ENCODE measurements at places on chromosomes 6 and 20.

- DNase-seq, result no peak
These were observed 57.1 kb upstream of the CEP162 start for GRCh38 chr6:84284428-84285049.

GRCh38 chr20:36744764-36745191 is 1.1 kb downstream of the NDRG3 start:
- peak; percentile 21 for DNase-seq

- DNase-seq, result no peak
These were observed 51.7 kb downstream of the VSTM2L start for GRCh38 chr20:37954626-37955025.

GRCh38 chr20:64108731-64109681 is 1.6 kb upstream of the NPBWR2 start:
- no peak for DNase-seq

- DNase-seq, result no peak
These were observed 306.2 kb upstream of the NT5E start for GRCh38 chr6:85143676-85144075.

DNA sequence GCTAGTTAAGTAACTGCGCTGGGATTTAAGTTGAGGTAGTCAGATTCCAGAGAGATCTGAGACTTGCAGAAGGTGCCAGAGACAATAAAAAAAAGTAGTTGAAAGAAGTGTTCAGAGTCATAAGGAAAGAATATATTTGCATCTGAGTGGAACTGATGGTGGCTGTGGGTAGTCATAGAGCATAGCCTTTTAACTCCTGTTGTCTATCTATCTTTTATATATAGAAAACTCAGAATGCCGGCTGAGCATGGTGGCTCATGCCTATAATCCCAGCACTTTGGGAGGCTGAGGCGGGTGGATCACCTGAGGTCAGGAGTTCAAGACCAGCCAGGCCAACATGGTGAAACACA is 62.0 kb downstream of the CARMIL1 start:
- DNase-seq, result no peak

DNA sequence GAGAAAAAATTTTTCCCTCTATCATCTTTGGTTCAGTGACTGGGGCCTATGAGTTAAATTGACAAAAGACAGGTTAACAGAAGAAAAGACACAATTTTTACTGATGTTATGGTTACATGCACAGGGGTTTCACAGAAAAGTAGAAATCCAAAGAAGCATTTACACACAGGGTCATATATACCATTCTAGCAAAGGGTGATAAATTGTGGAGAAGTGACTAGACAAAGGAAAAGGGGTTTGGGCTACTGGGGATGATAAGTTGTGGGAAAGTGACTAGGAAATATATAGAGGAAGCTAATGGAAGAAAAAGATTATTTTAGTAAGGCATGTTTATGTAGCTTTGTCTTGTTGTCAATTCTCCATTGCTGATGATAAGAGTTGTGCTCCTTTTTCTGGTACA is 276.7 kb upstream of the JARID2 start:
- DNase-seq, result no peak

DNA sequence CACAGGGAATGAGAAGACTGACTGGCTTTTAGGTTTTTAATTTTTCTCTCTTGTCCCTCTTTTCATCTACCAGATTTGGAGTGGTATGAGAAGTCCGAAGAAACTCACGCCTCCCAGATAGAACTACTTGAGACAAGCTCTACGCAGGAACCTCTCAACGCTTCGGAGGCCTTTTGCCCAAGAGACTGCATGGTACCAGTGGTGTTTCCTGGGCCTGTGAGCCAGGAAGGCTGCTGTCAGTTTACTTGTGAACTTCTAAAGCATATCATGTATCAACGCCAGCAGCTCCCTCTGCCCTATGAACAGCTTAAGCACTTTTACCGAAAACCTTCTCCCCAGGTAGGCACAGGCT is 644 bp downstream of the MAD2L1BP start:
- no peak for DNase-seq

DNA sequence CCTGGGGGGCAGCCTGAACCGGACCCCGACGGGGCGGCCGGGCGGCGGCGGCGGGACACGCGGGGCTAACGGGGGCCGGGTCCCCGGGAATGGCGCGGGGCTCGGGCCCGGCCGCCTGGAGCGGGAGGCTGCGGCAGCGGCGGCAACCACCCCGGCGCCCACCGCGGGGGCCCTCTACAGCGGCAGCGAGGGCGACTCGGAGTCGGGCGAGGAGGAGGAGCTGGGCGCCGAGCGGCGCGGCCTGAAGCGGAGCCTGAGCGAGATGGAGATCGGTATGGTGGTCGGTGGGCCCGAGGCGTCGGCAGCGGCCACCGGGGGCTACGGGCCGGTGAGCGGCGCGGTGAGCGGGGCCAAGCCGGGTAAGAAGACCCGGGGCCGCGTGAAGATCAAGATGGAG is 636 bp downstream of the SRF start:
- no peak for DNase-seq

DNA sequence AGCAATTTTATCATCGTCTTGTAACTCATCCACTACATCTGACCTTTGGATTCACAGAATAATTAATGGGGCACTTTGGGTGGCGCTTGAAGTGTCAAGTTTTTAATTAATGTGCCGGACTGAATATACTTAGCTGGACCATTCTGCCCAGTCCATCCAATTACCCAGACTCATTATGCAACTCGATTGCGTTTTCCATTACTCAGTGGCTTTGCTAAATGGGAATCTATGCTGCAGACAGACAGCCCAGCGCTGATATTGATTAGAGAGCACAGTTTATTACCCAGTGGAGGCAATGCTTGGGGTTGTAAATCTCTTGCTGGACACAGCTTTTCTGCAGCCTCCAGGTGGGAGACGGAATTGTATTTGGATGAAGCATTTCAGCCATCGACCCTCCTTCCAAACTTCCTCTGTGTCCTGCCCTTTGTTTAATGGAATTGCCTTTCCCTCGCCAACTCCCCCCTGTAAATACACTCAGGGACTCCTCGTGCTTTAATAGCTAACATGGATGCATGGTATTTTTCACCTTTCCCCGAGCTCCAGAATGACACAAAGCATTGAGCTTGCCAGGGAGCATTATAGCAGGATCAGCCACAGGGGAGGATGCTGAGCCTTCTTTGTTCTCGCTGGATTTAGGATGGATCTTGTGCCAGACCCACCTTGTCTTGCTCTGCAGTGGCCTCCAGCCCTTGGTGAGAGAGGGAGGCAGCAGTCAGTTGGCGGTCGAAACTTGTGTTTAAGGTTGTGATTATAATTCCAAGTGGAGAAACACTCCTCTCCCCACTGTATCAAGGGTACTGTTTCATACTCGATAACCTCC is 59.7 kb downstream of the EDN3 start:
- no peak for DNase-seq

DNA sequence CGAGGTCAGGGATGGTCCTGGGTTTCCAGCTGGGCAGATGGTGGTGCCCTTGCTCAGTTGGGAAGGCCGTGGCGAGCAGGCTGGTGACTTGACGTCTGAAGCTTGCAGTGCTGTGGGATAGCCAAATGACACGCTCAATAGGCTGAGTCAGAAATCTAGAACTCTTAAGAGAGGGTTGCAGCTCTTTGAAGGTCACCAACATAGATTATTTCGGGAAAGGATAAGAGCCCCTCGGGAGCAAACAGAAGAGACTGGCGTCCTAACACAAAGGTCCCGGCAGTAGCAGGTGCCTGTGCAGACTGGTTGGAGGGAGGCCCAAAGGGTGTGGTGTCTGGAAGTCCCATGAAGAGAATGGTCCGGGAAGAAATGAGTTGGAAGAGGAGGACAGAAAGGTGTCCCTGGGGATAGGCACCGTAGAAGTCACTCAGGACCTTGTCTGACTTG is 18.4 kb downstream of the PKIG start:
- DNase-seq, result no peak

- no peak for DNase-seq
These were observed 34.1 kb downstream of the ERMARD start for GRCh38 chr6:169785566-169785965.

DNA sequence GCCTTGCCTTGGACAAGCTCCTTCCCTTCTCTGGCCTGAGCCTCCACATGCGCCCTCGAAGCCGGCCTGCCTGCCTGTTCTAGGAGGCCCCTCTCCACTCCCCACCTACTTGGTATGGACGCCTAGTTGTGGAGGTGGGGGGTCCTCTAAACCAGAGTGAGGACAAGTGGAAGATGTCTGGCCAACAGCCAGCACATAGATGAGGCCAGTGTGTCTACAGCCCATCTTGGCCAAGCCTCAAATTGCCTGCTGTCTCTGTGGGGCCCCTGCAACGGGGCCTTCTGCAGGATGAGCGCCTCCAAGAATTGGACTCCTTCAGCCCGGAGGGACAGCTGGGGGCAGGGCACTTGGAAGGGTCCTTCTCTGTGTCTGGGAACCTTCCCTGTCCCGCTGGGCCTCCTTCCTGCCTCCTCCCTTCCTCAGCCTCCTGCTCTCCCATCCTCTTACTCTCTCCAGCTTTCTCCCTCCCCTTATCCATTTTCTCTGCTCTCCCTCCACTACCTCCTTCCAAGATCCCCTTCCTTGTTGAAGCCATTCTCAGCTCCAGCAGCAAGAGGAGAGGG is 1.6 kb downstream of the MDFI start:
- no peak for DNase-seq

DNA sequence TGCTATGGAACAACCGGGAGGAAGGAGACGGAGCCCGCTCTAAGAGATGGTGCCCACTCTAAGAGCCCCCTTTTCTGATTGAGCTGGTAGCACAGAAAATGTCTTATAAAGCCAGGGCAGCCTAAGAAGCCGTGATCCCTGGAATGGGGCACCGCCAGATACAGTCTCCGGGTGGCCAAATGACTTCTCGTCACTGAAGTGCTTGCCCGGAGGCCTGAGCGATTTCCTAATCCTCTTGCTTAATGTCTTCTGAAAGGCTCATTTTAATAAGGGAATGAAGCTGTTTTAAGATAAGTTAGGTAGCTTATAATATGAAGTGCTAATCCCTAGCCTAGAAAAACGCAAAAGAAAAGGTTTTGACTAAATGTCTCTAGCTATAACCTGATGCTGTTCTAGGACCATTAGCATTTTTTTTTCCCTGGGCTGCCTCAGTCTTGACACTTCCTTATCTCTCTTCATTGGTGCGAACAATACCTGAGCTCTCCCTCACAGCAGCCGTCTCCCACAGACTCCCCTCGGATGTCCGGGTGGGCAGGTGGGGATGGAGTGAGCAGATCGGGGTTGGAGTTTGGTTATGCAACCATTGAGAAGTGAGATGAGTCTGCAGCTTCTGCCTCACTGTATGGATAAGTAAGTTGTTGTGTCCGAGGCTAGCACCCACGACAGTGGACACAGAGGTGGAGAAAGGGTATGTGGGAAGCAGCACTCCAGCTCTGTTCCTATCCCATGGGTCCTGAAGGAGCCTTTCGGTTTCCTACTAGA is 559.4 kb upstream of the AGPAT4 start:
- DNase-seq, result no peak

DNA sequence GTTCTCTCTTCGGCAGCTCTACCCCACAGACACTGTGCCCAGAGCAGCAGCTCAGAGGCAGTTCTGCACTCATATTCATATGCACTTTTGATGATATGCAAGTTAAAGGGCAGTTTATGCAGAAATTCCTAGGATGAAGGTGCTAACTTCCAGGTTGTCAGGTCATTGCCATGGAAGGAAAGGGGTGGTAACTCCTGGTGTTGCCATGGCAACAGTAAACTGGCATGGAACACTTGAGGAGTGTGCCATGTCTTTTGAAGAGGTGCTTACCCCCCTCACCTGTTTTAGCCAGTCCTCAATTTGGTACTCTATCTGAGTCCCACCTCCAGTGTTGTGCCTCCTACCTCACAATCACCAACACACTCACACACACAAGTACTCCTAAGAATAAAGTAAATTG is 539.4 kb upstream of the BTBD3 start:
- DNase-seq, result no peak

DNA sequence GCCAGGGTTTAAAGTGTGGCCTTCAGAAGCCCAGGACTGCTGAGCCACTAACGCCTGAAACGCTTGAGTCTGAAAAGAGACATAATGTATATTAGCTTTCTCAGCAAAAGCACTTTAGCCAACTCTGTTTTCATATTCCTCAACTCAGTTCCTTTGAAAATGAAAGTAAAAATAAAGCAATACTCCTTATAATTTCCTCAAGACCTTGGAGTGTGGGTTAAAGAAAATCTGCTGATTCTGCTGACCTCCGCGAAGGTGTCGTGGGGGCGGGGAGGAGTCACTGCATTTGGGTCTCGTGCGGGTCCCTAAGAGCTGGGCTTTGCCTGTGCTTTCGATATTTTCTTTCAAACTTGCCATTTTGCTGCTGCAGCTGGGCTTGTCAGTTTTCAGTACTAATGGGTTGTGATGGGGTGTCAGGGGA is 142.2 kb upstream of the ARID1B start:
- no peak for DNase-seq

DNA sequence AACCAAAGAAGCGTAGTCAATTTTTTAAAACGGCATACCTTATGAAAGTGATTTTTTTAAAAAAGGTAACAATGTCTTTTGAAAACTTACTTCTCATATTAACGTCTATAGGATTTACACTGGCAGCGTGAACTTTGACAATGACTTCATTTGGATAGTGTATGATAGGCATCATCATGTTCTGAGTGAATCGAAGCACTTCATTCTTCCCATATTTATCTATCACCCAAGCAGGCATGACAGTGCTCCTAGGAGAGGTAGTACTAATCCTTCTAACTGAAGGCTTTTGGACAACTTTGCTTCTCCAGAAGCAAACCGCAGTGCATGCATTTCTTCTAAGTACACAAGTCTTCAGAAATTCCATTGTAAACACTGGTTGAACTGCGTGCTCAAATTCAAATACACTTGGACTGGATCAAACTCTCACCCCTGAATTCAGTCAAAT is 618 bp downstream of the RTN4IP1 start:
- no peak for DNase-seq

GRCh38 chr20:60453388-60454246 is 495.4 kb downstream of the CDH26 start:
- DNase-seq, result no peak

GRCh38 chr6:72553531-72554511 is 68.0 kb upstream of the KCNQ5 start:
- no peak for DNase-seq

GRCh38 chr6:112835078-112835477 is 487.9 kb downstream of the RFPL4B start:
- no peak for DNase-seq

Data from COR-L47 (cell line).